CD14-positive monocyte (primary cell): ENCODE measurements at places on chromosomes 6 and 20.

DNA sequence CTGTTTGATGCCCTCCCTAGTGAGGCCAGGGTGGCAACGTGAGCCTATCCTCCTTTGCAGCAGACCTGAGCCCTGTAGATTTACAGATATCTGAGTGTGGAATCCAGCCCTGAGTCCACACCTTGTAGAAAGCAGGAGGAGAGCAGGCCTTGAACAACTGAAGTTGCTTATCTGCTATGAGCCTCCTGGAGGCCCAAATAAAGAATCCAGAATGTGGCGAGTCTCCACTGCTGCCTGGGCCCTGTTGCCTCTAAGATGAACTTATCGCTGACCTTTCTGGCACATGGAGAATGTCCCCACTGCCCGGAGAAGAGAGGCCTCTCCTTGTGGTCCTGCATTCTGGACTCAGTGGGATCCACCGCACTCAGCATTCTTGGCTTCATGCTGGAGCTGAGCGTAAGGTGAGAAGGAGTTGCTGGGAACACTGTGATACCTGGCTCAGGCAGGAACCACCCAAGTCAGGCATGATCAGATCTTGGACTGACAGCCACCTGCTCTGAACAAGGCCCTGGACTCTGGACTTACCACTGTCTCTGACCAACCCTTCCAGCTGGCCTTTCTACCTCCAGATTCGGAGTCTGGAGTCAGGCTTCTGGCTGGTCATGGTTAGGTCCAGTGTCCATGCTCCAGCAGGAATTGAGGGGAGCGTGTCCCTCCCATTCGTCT lies 5.8 kb upstream of the MANBAL start:
- DNase-seq: no peak

DNA sequence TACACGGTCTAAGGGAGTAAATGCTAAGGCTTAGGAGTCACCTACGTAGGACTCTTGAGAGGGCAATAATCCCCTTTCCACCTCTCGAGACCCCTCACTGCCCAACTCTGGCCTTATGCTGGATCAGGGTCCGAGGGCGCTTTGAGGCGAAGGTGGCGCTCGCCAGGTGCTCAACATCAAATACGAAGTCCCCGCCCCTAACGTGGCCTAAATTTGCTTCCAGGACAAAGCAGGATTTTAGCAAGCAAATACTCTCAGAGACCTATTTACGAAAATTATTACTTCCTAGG lies 406 bp upstream of the TRIM26 start:
- DNase-seq: no peak

DNA sequence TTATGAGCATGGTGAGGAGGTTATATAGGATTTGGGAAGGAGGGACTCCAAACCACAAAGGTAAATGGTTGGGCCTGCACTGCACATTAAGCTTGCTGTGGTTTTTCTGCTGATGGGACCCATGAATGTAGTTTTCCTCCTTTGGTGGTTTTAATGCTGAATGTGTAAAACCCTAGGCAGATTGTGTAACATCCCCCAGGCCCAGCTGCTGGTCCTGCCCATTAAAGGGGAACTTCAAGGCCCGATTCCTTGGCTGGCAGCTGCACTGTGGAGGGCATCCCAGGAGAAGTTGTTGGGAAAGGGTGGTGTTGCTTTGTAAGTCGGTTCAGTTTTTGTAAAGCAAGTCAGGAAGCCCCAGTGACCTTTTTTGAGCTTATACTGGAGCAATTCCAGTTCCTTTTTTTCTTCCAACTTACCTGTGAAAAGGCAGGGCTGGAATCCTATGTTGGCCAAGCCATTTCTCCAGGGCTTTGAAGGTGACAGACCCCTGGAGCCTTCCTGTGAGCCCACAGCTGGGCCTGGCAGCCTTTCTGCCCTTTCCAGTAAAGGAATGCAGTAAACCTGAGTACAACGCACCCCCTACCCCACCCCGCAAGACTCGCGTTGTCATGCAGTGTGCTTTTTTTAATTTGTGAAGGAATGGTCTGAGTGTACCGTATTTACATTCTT lies 43.1 kb upstream of the NAA20 start:
- DNase-seq: peak; percentile 90

GRCh38 chr6:22838345-22838744 lies 269.0 kb downstream of the HDGFL1 start:
- no peak for DNase-seq

DNA sequence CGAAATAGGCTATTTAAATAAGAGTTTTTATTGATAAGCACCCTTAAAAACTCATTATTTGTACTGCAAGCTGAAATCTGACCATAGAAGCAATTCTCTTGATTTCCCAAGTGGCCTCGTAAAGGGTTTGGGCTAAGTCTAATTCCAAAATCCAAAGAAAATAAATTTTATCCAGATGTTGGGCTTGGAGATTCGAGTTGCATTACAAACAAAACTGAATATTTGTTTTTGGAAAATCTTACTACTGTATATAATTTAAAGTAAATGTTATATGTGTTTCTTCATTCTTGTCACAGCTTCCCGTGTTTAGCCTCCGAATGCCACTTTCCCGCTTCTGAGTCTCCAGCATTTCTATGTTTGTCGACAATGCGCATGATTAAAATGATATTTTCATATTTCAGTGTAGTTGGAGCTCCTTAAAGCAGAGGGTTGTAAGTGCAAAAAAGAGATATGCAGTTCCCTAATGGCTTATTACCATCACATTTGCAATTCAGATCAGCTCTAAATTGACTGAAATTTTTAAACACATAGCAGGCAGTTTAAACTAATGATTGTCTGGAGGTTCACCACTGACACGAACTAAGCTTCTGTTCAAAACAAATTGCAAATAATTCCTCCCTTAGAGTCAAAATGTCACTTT lies 47.0 kb downstream of the PRL start:
- DNase-seq: no peak

DNA sequence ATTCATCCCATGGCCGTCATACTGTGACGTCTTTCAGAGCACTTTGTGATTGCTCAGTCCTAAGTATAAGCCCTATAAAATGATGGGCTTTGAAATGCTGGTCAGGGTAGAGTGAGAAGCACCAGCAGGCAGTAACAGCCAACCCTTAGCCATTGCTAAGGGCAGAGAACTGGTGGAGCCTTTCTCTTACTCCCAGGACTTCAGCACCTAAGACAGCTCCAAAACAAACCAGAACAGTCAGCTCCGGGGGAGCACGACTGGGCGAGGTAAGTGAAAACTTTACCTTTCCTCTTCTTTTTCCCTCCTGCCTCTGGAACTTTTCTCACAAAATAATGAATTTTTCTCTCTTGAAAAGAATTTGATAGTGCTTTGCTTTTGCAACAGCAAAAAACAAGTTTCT lies at the start of gene VIP:
TSS of gene VIP (plus strand) at position 104 of the 400 bp plus-strand sequence. CDS start 1,381 bp downstream, outside the sequence.
- no peak for DNase-seq

DNA sequence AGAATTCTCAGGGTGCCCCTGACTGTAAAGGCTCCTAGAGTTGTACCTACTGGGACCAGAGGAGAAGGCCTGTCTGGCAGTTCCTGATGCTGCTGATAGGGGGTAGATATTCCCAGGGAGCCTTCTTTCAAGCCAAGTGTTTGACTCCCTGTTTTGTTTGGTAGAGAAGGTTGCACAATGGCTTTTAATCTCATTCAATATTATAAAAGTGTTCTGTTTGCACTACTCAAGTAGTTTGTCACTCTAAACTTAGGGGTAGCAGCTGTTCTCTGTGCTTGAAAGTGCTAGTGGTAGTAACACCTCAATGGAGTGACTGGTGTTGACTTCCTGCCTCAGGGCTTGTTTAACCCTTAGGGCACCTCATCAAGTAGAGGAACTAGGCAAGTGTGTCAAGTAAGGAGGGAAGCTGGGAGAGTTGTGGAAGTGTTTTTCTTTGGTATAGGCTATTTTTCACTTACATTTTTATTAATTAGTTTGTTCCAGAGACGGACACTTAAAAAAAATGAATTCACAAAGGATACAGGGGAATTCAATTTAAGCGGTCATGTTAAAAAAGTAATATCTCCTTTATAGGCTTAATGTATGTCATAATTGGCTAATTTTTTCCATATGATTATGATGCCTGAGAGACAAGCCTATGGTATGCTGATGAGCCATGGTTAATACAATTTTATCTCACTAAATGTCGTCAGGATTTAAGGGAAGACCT lies 38.1 kb downstream of the BICRAL start:
- DNase-seq: no peak

- DNase-seq: no peak
Measured at GRCh38 chr6:21151119-21151518, 442.4 kb upstream of the SOX4 start.

DNA sequence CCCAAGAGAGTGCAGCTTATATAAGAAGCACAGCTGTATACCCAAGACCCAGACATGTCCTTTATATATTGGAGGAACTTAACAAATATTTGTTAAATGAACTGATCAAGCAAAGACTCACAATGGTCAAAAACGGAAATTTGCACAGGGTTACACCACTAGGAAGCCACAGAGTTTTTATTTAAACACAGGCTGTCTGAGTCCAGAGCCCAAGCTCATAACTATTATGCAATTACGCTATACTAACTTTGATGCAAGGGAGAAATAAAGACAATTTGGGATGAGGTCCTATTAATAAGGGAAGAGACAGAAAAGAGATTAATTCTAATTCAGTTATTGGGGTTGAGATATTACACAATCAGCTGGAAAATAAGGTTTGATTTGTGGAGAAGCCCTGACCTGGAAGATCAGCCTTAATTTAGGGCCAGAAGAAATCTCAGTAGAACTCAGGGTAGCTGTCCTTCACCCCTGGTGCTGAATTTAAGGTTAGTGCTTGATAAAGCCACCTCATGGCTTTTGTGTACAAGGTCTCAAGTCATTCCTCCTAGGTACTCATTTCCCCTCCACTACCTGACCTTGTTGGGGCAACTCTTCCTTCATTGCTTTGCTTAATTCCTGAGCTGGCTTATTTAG lies 10.5 kb upstream of the ZNF334 start:
- DNase-seq: no peak

- no peak for DNase-seq
Measured at GRCh38 chr6:8686077-8686476, 250.7 kb upstream of the SLC35B3 start.

DNA sequence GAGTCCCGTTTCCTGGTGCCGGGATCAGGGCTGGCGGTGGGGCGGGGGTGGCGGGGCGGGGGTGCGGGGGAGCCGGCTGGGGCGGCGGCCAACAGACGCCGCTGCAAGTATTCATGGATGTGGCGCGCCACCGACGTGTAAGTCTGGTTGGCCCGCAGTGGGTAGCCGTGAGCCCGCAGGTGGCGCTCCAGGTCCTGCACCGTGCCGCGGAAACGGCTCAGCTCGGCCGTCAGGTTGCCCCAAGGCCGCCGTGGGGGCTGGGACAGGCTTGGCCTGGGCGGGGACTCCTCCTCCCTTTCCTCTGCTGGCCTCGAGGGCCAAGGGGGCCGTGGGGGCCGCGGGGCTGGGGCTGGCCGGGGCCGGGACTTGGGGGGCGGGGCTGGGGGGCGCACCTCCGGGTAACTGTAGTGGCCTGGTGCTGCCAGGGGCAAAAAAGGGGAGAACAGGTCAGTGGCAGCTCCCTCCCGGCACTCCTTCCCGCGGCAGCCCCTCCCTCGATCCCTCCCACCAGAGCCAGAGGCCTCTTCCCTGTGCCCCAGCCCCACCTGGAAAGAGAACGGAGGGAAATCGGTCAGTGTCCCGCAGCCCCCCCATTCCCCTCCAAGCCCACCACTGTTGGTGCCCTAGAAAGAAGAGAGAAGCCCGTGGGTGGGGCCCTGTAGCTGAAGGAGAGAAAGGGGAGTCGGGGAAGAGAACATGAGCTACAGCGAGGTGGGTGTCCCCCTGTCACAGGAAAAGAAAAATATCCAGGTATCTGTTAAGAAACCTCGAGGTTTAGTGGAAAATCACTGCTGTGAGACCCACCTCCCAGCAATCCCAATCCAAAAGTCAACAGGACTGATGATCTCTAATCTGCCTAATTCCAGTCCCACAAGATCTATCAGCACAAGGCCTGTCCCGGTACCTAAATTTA lies 21.3 kb downstream of the TNXB start:
- peak; percentile 14 for DNase-seq

GRCh38 chr20:49694450-49695071 lies 19.1 kb downstream of the B4GALT5 start:
- no peak for DNase-seq

GRCh38 chr6:57024775-57025174 lies 21.7 kb upstream of the KIAA1586 start:
- no peak for DNase-seq

GRCh38 chr20:57795977-57796560 lies 86.3 kb upstream of the PMEPA1 start:
- no peak for DNase-seq

DNA sequence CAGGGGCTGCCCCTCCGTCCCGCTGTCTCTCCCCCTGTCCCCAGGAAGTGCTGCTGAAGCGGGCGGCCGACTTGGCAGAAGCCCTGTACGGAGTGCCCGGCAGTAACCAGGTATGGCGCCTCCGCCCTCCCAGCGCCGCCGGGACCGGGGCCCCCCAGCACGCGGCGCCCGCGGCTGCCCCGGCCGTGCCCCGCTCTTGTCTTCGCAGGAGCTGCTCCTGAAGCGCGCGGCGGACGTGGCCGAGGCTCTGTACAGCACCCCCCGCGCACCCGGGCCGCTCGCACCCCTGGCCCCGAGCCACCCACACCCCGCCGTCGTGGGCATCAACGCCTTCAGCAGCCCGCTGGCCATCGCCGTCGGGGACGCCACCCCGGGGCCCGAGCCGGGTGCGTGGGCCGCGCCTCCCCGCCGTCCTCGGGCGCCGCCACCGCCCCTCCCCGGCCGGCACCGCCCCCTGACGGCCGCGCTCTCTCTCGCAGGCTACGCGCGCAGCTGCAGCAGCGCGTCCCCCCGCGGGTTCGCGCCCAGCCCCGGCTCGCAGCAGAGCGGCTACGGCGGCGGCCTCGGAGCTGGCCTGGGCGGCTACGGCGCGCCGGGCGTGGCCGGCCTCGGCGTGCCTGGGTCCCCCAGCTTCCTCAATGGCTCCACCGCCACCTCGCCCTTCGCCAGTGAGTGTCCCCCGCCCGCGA lies 48.4 kb downstream of the CPXM1 start:
- peak; percentile 26 for DNase-seq

DNA sequence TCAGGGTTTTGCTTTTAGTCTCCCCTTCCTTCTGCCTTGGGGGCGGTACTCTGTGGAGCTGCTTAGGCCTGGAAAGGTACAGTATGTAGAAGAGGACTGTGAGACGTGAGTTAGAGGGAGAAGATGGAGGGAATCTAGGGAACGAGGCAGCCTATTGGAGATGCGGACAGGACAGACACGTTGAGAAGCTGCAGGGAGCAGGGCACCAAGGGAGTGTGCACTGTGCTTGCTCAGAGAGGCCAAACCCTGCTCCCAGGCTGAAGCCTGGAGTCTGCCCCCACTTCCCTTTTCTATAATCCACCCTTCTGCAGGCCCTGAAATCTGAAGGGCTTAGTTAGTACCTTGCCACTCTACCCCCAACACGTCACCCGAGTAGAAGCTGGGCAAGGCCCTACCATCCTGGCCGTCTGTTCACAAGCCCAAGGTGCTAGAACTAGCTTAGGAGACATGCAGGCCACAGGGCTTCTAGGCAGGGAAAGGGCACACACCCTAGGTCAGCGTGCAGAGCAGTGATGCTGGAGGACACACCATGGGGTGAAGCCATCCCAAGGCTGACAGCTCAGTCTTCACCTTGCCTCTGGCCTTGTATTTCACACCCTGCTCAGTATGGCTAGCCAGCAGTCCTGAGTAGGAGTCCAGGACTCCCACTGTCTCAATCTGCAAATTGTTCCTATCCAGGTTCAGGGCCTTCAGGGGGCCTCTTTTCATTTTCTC lies 6.9 kb downstream of the TP53INP2 start:
- no peak for DNase-seq
